Stimulated activated CD4-positive, alpha-beta T cell treated with anti-CD3 and anti-CD28 coated beads, Interleukin-4, amount 100 ng/mL, for 48 hours (primary cell): ENCODE measurements at places on chromosomes 3 and 15.

- DNase-seq, result no peak
Observed at GRCh38 chr15:29262738-29263137, 6.9 kb downstream of the NSMCE3 start.

DNA sequence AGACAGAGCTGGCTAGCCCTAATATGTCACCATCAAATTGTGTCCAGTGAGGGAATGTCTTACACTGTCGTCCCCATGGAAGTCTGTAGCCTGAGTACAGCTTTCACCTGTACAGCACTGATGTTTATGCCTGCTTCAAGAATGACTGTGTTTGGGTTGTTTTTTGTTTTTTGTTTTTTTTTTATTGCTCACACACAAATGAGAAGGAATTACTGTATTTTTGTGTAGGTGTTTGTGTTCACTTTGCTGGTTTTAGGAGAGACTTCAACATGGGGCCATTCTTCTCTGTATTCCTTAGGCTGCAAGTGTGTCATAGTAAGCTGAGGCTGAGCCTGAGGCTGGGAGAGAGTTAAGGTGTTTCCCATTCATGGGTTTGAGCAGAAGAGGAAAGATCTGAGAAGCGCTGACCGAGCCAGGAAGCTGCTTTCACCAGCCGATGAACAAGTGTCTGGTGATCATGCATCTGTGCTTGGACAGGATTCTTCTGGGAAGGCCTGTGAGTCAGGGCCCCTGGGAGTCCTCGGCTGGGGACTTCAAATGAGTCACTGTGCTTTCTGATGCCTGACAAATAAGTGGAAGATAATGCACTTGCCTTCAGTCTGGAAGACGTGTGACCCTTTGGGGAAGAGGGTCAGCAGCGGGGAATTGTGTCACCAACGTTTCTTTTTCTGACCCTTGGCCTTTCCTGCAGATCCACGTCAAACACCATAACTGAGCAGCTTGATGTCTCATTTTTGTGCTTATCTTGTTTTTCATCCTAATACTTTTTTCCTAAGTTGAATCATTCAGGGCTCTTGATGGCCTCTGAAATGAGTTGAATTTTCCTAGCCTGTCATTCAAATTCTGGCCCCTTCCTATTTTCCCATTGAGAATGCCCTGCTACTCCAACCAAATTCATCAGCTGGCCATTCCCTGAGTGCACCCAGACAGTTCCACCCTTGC lies 36.7 kb upstream of the ZBTB38 start:
- no peak for DNase-seq

DNA sequence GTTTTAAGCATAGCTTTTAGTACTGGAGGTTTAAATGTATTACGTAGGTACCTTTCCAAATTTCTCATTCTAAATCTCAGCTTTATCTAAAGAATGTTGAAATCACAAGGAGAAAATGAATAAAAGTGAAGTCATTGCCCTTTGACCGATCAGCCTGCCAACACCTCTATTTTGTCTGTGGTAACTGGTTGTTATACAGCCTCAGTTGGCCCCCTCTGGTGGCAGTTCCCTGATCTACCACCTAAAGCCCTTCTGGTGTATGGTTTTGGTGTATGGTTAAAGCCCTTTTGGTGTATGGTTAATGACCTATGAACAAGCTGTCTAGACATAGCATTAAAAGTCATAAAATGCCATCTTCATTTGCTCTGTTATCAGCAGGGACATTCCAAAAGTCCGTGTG lies 378.2 kb upstream of the AZI2 start:
- no peak for DNase-seq

DNA sequence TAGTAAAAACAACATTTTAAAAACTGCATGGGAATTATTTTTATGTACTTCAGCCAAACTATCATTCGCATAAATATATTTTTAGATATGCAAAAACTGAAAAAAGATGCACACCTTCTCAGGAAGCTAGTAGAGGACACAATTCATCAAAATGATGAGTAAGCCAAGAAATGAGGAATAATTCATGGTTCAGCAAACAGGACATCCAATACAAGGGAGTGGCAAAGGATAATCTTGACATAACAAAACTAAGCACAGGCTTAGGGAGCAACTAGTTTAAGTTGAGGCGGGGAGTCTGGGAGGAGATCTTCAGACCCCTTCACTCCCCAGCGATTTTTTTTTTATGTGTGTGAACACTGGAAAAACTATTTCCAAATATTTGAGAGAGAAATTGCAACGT lies 93.7 kb downstream of the ZNF280D start:
- DNase-seq, result no peak

- peak; percentile 43 for DNase-seq
Observed at GRCh38 chr15:22979238-22980188, 655 bp downstream of the CYFIP1 start.

DNA sequence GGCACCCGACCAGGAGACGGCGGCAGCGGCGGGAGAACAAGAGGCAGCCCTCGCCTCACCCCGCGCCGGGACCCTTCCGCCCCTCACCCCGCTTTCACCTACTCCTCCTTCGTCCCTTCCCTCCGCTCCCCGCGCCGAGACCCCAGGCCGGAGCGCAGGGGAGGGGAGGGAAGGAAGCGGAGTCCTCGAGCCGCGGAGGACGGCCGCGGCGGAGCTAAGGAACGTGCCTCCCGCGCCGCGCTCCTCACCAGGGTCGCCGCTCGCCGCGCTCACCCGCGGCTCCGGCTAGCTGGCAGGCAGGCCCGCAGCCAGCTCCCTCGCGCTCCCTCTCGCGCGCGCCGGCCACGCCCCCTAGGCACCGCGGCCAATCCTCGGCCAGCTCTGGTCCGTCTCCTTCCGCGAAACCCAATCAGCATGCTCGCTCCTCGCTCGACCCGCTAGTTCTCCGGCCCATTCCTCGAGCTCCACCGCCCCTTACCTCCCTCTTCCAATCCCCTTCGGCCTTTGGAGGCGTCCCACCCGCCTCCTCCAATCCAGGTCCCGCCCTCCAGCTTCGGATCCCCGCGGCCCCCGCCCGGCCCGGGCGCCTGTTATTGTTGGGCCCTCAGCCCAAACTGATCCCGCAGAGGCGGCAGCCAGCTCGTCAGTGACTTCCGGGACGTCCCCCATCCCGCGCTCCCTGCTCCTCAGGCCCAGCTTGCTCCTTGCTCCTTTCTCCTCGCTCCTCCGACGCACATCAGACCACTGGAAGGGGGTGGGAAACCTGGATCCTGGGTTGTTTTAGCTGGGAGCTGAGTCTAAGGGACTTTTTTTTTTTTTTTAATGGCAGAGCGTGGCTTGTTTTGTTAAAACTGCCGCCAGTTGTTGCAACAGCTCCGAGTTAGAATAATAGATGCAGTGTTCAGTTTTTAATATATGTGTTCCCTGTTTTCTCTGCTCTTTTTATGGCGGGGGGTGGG lies at the start of gene DCBLD2:
TSS of gene DCBLD2 (minus strand) at position 304 of the 959 bp plus-strand sequence. CDS start 369 bp downstream, outside the sequence.
- DNase-seq, result peak; percentile 90

DNA sequence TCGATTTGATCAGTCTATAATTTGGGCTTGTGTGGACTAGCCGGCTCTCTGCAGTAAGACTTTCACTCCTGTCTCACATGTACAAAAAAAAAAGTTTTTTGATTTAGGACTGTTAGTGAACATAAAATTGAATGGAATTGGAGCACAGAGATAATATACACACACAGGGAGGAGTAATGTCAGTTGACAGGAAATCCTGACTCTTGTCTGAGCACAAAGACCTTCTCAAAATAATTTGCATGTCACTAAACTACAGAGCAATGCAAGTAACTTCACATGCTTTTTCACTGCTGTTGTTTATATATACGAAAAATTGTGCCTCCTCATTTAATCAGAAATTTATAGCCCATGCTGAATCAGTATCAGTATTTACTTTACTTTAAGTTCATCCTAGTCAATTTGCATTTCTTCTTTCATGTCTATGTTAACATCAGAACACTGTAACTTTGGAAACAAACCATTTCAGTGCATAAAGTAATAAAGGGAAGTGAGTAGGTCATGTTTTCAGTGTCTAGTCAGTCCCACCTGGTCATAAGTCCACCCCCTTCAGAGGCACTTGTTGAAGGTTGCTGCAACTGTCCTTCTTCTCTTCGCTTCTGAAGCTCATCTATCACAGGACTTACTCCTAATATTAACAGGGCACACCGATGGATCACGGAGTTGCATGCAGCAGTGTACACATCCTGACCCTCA lies 115.8 kb downstream of the FBXL22 start:
- DNase-seq, result no peak

DNA sequence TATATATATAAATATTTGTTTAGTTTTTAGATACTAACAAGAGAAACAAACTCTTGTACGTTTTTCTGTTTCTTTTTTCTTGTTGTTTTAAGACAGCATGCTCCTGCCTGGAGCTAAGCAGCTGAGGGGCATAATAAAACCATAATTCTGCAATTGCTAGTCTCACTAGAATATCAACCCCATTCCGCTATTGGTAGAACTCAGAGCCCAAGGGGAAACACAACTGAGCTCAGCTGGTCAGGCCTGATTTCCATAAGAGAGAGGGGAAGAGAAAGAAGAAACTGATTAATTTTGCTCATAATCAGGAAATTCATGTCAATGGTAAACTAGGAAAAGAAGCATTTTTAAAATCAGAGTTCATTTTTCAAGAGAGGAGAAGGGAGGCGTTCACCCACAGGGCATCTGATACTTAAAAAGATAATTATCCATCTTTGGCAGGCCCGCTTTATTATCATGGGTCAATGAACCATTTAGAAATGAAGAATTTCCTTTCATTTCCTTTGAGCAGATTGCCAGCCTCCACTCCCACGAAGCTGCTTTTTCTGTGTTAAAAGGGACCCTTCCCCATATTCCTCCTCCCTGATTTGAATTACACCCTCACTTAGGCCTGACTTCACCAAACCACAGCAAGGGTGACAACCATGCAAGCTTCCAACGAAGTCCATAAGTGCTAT lies 965.3 kb upstream of the CFAP20DC start:
- no peak for DNase-seq

GRCh38 chr3:127698691-127699415 lies 26.1 kb downstream of the ABTB1 start:
- no peak for DNase-seq

GRCh38 chr15:100891307-100892012 lies 11.8 kb downstream of the ALDH1A3 start:
- DNase-seq, result no peak

- DNase-seq, result no peak
Observed at GRCh38 chr3:120454076-120454689, 3.4 kb upstream of the FSTL1 start.

GRCh38 chr3:119324899-119325298 lies 30.7 kb downstream of the ARHGAP31 start:
- no peak for DNase-seq

DNA sequence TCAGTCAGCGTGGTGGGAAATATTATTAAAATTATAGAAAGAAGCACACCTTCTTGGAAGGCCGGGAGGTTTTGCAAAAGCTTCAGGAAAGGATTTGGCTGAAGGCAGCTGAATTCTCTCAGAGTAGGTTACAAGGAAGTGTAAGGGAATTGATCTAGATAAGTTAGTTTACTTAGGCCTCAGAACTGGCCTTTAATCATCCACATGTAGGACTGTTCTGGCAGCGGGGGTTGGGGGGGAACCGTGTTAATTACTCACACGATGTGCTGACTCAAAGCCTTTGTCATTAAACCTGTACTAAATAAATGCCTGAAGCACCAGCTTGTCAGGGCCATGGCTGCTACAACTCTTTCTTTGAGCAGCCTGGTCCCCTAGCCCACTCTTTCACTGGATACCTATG lies 12.8 kb downstream of the ASB14 start:
- no peak for DNase-seq

GRCh38 chr3:28718074-28718849 lies 369.6 kb upstream of the AZI2 start:
- DNase-seq, result no peak

GRCh38 chr15:69400850-69401249 lies 13.3 kb upstream of the KIF23 start:
- DNase-seq, result no peak

DNA sequence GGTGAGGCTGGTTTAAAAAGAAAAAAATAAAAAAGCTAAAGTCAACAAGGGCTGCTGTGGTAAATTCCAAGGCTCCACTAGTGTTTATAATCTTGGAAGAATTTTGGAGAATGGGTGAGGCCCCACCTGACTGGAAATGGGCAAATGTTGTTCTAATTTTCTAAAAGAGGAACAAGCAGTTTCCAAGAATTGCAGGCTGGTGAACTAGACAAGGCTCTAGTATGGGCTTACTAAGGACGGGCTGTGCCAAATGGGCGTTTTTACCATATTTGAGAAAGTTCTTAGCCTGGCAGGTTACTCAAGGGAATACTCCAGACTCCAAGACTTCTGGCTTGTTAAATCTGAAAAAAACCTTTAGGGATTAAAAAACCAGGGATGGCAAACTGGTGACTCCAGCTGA lies 67.0 kb upstream of the ABHD2 start:
- DNase-seq, result no peak

DNA sequence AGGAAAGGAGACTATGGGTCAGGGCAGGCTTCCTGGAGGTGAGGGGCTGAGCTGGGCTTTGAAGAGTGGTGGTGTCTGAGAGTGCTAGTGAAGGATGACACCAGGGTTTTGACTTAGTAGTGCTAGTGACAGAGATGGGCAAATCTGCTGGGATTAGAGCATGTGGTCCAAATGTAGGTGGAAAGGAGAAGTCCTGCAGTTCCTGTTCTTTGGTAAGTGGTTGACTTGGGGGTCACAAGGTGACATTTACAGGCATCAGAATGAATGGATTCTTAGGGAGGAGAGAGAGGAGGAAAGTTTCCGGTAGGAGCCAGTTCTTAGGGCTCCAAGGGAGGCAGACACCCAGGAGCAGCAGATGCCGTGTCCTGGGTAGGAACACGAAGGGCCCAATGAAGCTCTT lies 796 bp upstream of the DOCK3 start:
- no peak for DNase-seq

GRCh38 chr3:136247855-136248590 lies 2.1 kb upstream of the PCCB start:
- no peak for DNase-seq

DNA sequence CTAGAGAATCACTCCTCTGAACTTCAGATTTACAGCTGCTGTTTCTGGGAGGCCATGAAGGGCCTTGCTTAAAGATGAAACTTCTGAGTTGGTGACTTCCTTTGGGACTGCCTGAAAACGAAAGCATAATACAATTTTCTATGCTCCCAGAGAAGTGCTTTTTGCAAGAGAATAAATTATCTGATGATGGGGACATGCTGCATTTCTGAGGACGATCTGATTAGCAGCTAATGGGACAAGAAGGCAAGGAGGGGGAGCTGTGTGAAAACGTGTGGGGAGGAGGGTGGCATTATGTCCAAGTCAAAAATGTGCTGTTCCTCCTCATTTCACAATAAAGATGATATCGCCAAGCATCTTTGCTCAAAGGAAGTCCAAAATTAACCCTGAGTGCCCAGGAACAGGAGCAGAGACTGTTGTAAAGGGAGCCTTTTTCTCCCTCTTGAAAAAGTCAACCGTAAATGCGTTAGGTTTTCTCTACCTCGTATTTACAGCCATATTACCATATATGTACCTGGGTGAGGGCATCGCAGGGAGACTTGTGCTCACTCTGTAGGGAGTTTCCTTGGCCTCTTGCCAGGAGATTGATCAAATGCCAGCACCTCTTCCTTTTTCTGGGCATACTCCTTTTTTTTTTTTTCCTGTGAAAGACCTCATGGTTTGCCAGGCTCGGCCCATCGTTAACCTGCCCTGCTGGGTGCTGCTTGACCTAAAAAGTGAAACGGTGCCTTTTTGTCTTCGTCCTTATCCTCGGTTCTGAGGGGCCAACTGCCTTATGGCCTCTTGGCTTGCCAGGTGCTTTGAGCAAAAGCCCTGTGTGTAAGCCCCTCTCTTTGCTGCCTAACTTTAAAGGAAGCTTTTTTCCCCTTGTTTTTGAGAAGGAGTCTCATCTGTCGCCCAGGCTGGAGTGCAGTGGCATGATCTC lies 11.5 kb downstream of the ITPR1 start:
- no peak for DNase-seq
